ENCODE measurements at places on chromosomes 11 and 22.

- no peak for DNase-seq
Observed at GRCh38 chr22:39365492-39365780, 15.6 kb downstream of the SYNGR1 start.

- no peak for DNase-seq
Observed at GRCh38 chr11:74443071-74443864, 24.1 kb downstream of the KCNE3 start.

GRCh38 chr22:42693763-42694683 is 26.6 kb downstream of the A4GALT start:
- no peak for DNase-seq

GRCh38 chr11:111520560-111520959 is 6.0 kb downstream of the HOATZ start:
- no peak for DNase-seq

DNA sequence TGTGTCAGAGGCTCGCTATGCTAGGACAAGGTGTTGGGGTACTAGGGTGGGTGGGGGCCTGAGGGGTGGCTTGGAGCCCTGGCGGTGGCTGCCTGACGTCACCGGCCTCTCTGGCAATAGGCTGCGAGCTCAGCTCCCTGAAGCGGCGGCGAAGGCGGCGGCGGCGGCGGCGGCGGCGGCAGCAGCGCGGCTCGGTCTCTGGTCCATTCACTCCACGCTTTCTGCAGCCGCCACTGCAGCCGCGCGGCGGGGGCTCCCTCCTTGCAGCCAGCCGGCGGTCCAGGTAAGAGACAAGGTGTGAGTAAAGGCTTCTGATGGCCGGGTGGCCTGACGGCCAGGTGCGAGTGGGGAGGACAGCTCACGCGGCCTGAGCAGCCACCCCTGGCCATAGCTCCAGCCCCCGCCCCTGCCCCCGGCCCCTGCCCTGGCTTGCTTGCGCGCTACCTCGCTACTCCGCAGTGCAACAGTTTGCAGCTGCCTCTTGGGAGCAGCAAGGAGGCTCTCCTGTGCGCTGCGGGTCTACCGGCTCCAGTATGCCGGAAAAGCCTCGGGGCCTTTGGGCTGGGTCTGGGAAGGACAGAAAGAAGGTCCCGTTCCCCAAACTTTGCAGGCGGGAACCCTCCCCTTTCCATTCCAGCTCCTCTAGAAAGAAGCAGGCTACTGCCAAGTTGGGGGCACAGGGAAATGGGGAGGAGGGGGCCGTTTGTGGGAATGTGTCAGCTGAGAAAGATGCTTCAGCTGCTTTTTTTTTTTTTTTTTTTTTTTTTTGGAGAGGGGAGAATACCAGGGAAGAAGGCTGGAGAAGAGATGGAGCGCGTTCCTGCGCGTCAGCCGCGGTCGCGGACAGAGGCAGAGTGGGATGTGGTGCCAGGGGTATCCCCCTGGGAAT is at the start of gene C11orf87:
Gene C11orf87, plus strand, starts transcription at position 210 of the 889 bp plus-strand sequence. CDS start 1,444 bp downstream, outside the sequence.
- DNase-seq, result peak; percentile 79

DNA sequence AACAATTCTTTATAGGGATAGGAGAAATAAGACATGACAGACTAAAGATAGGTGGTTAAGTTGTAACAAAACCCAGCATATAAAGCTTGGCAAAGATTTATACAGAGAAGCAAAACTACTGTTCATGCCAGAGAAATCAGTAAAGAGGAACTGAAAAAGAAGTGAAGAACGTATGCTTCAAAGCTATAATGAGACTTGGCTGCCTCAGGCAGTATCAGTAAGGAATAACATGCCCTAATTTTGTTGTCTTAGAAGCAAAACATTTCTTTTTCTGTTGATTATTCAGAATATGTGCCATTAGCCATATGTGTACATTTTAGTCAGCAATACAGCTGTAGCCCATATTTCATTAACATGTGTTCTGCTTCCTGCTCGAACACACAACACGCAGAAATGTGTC is 403.2 kb downstream of the NELL1 start:
- DNase-seq, result no peak

DNA sequence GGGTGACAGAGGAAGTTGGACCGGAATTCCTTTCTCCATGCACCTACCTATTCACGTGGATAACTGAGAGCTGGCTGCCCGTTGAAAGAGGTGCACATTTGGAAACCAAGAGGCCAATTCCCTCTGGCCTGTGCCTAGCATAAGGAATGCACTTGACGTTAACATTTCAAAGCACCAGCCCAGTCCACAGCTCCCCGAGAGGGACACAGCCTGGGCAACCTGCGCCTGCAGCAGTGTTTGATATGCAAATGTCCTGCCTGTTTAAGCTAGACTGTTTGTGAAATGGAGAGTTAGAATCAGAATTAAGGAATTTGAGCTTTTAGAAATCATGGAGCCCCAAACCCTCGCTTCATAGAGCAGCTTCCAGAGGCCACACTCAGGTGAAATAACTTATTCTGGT is 126.1 kb downstream of the DSCAML1 start:
- peak; percentile 68 for DNase-seq

DNA sequence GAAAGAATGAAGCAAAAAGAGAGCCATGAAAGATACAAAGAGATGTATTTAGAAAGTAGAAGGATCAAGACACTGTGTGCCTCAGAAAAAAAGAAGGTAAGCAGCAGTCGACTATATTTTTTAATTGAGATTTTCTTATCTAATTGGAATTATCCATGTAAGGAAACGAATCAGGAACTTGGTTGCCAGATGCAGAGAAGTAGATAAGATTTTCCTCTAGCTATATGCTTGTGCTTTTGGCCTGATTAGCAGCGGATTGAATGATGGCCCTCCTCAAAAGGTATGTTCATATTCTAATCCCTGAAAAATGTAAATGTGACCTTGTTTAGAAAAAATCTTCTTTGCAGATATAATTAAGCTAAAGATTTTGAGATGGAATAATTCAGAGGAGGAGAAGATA is 43.9 kb upstream of the CARD18 start:
- DNase-seq, result no peak
